CD4-positive, alpha-beta T cell (primary cell): ENCODE measurements at places on chromosomes 3 and 15. TPM values are rescaled to one million over a fixed set of nuclear protein-coding genes. Genes with fewer than 3 reads are reported as not detected.

- H3K36me3 ChIP-seq = peaks cover 25% of the 10 kb centered on the region
- no peak for DNase-seq
- no peaks in the 10 kb centered on the region for H3K27me3 ChIP-seq
- H3K4me1 ChIP-seq = peaks cover 12% of the 10 kb centered on the region
- no peak overlapping the region for H3K4me3 ChIP-seq
Observed at GRCh38 chr3:58497097-58497496, 5.2 kb downstream of the KCTD6 start.

DNA sequence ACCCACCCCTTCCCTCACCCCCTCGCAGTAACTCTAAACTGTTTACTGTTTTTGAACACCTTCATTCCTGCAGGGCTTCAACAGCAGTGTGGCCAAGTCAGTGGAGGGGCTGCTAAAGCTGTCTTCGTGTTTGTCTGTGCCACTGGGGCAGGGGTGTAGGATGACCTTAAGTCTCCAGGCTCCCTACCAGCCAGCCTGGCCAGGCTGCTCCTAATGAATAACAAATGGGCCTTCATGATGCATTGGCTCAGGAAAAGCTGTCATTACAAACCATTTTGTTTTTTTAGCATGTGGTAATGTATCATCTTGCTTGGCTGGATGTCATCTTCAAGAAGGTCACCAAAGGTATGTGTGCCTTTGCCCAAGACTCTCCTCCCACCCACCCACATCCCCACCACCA, 372.2 kb upstream of the WNT5A start:
- no peaks in the 10 kb centered on the region for H3K36me3 ChIP-seq
- no peak overlapping the region for H3K27ac ChIP-seq
- H3K4me3 ChIP-seq = no peak overlapping the region
- H3K4me1 ChIP-seq = no peaks in the 10 kb centered on the region
- no peaks in the 10 kb centered on the region for H3K27me3 ChIP-seq
- DNase-seq = no peak

TM4SF1 gene
- not detected for total RNA-seq

DNA sequence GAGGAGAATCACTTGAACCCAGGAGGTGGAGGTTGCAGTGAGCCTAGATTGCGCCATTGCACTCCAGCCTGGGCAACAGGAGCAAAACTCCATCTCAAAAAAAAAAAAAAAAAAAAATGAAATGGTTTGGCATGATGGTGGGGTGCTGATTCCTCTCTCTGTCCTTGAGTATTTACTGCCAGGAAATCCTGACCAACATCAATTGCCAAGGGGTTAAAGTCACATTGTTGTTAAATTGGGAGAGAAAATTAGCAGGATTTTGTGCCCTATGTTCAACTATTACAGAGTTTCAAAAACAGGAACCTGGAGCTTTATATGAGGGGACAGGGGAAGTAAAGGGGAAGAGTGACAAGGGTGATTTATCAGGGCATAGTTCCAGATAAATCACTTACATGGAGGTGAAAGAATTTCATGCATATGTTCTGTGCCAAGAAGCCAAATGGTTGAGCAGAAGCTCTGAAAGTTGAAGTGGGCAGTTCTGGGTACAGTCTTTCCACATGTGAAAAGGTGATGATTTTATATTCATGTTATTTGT, 70.5 kb upstream of the TSEN2 start:
- no peak overlapping the region for H3K4me3 ChIP-seq
- no peaks in the 10 kb centered on the region for H3K4me1 ChIP-seq
- no peak overlapping the region for H3K27ac ChIP-seq
- no peaks in the 10 kb centered on the region for H3K27me3 ChIP-seq

DNA sequence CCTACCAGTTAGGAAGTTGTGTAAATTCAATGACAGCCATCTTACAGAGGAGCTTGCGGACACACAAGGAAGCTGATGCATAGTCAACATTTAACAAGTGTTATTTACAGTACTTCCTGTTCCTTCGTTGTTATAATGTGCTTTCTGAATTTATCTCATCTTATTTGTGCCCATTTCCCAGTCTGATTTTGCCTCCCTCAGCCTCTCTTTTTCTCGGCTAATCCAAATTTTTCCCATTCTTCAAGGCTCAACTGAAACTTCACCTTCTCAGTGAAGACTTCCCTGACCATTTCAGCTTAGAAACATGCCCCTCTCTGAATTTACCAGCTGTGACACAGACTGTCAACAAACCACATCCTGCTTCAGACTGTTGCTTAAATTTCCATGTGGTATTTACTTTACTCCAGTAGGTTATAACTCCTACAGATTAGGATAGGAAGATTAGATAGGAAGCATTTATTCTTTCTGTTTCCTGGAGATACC, 55.7 kb upstream of the CP start:
- H3K27ac ChIP-seq = no peak overlapping the region
- no peaks in the 10 kb centered on the region for H3K4me1 ChIP-seq
- DNase-seq = no peak
- H3K27me3 ChIP-seq = no peaks in the 10 kb centered on the region
- peak overlapping the region; percentile 19 for H3K4me3 ChIP-seq
- H3K36me3 ChIP-seq = no peaks in the 10 kb centered on the region

DNA sequence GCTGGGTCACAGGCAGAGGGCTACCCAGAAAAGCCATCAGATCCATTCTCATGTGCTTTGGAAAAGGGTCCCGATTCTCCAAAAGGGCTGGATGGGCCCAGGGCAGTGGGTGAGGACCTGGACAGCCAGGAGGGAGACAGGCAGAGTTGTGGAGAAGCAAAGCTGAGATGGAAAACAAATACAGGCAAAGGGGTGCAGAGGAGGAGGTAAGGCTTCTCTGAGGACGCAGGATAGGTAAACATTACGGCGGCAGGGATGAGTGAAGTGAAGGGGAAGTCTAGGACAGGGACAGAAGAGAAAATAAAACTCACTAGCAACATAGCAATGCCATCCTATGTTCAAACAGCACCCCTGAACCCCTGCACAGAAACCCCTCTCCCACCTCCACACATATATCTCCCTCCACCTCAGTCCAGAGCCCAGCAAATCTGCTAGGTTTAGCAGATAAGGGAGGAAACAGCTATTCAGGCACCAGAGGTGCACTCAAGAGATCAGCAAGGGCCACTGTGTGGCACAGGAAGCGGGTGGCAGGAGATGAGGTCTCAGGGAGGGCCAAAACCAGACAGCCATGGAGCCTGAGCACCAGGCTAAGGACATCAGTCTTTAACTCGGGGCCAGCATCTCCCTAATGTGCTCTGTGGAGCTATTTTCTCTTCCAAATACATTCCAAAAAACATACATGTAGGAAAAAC, 51.3 kb downstream of the HOMER2 start:
- H3K4me1 ChIP-seq = no peaks in the 10 kb centered on the region
- H3K27ac ChIP-seq = no peak overlapping the region
- DNase-seq = no peak
- no peaks in the 10 kb centered on the region for H3K36me3 ChIP-seq

- no peaks in the 10 kb centered on the region for H3K4me1 ChIP-seq
- H3K27me3 ChIP-seq = no peaks in the 10 kb centered on the region
- DNase-seq = no peak
- no peaks in the 10 kb centered on the region for H3K36me3 ChIP-seq
- H3K27ac ChIP-seq = no peak overlapping the region
Observed at GRCh38 chr3:127865941-127866340, 43.6 kb upstream of the MGLL start.

GRCh38 chr3:122681284-122681973, 790 bp downstream of the PARP14 start:
- H3K36me3 ChIP-seq = peaks cover 14% of the 10 kb centered on the region
- peaks cover 46% of the 10 kb centered on the region for H3K4me1 ChIP-seq
- H3K27ac ChIP-seq = peak overlapping the region; percentile 24
- no peak for DNase-seq
- H3K27me3 ChIP-seq = no peaks in the 10 kb centered on the region
- H3K4me3 ChIP-seq = peak overlapping the region; percentile 93

GRCh38 chr3:184129012-184129411, 6.1 kb upstream of the EIF2B5 start:
- peaks cover 5% of the 10 kb centered on the region for H3K4me1 ChIP-seq
- H3K27me3 ChIP-seq = no peaks in the 10 kb centered on the region
- no peak overlapping the region for H3K27ac ChIP-seq
- DNase-seq = no peak
- no peak overlapping the region for H3K4me3 ChIP-seq

DNA sequence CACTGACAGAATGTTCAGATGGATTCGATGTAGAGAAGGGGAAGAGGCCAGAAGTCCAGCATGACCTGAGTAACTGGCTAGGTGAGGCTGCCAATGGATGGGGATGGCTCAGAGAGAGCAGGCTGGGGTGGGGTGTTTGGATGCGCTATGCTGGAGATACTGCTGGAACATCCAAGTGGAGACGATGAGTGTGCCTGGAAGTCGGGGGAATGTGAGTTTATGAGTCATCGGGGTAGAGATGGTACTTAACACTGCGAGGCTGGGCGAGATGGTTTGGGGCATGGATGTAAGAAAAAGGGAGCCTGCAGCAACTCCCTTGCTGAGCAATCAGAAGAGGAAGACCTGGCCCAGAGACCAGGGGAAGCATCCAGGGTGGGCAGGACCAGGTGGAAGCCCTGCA, 180.7 kb downstream of the SLCO3A1 start:
- peaks cover 19% of the 10 kb centered on the region for H3K4me1 ChIP-seq
- H3K27ac ChIP-seq = no peak overlapping the region
- no peak overlapping the region for H3K4me3 ChIP-seq
- H3K36me3 ChIP-seq = no peaks in the 10 kb centered on the region
- DNase-seq = no peak

DNA sequence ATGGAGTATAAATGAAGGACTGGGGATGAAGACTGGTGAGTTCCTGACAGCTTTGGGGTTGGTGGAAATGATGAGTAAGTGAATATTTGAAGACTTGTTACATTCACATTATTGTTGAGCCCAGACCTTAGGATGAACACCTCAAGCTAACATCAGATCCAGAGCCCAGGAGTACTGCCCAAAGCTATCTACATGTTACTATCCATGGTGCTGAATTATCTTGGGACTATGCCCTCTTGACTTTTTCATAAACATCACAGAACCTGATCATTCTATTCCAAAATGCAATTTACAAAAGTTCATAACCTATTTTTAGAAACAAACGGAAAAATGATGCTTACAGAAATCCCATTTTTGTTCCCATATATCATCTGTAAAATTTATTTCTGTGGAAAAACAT, 613.3 kb downstream of the TUSC7 start:
- no peaks in the 10 kb centered on the region for H3K27me3 ChIP-seq
- no peak overlapping the region for H3K27ac ChIP-seq
- H3K36me3 ChIP-seq = no peaks in the 10 kb centered on the region
- no peaks in the 10 kb centered on the region for H3K4me1 ChIP-seq
- no peak overlapping the region for H3K4me3 ChIP-seq

- DNase-seq = no peak
- H3K4me3 ChIP-seq = no peak overlapping the region
- no peaks in the 10 kb centered on the region for H3K4me1 ChIP-seq
- no peaks in the 10 kb centered on the region for H3K27me3 ChIP-seq
- H3K36me3 ChIP-seq = peaks cover 19% of the 10 kb centered on the region
Observed at GRCh38 chr3:113064183-113064582, 73.4 kb downstream of the GTPBP8 start.

DNA sequence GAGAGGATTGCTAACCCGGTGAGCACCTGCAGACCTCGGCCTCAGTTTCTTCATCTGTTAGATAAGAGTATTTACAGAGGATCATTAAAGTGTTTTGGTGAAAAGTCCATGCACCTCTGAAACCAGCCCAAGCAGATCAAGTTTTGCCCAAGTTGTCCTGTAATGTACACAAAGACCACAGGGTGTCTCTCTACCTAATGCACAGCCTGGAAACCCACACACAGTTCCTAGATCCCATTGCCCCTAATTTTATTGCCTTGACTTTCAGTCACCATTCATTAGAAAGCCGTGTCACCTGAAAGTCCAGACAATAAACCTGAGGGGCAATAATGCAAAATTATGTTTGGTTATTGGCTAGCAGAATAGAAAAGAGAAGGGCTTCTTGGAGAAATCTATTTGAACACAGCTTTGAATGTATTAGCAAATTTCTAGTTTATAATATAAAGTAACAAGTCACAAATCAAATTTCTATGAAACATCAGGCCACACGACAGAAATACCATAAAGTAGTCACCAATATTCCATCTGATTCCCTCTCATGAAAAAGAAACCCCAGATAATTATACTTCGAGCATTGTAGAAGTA, 161.3 kb upstream of the SLC2A2 start:
- no peaks in the 10 kb centered on the region for H3K27me3 ChIP-seq
- peaks cover 5% of the 10 kb centered on the region for H3K4me1 ChIP-seq
- no peak overlapping the region for H3K4me3 ChIP-seq

GRCh38 chr15:101086394-101087171, 165.3 kb downstream of the CHSY1 start:
- H3K27ac ChIP-seq = no peak overlapping the region
- DNase-seq = no peak
- peaks cover 7% of the 10 kb centered on the region for H3K4me1 ChIP-seq
- H3K36me3 ChIP-seq = no peaks in the 10 kb centered on the region
- H3K4me3 ChIP-seq = no peak overlapping the region
- no peaks in the 10 kb centered on the region for H3K27me3 ChIP-seq

GRCh38 chr3:64548200-64548889, 139.5 kb downstream of the ADAMTS9 start:
- H3K27ac ChIP-seq = no peak overlapping the region
- H3K36me3 ChIP-seq = no peaks in the 10 kb centered on the region
- no peak overlapping the region for H3K4me3 ChIP-seq
- H3K27me3 ChIP-seq = no peaks in the 10 kb centered on the region

DNA sequence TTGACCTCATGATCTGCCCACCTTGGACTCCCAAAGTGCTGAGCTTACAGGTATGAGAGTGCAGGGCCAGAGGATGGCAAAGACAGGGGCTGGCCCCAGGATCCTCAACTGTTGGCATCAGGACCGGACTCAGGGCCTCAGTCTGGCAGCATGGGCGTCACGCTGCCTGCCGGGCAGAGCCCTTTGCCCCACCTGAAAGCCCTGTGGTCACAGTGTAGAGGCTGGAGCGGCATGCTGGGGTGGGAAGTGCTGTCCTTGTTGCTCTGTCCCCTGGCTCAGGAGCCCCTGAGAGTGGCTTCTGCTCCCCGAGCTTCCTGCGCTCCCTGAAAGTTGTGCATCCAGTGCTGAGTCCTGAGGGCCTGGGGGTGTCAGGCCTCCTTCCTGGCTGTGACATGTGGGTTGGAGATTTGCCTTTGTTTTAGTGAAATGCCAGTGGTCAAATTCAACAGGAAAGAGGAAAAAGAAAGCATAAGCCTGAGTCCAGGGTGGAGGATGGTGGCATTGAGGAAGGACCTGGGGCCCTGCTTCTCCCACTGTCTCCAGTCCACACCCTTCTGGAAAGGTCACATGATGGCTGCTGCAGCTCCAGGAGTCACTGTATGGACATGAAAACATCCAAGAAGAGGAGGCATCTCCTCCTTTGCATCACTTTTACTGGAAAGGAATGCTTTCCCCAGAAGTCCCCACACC, 147.2 kb downstream of the OR4M2 start:
- H3K27me3 ChIP-seq = no peaks in the 10 kb centered on the region
- H3K27ac ChIP-seq = no peak overlapping the region
- H3K4me3 ChIP-seq = no peak overlapping the region
- H3K4me1 ChIP-seq = peaks cover 7% of the 10 kb centered on the region
- H3K36me3 ChIP-seq = no peaks in the 10 kb centered on the region

ZNF148 gene
- 30.9 TPM for total RNA-seq

CFAP161 gene
- not detected for total RNA-seq

- no peak for DNase-seq
- no peaks in the 10 kb centered on the region for H3K4me1 ChIP-seq
- no peak overlapping the region for H3K4me3 ChIP-seq
- no peak overlapping the region for H3K27ac ChIP-seq
Observed at GRCh38 chr3:150142936-150143335, 172.2 kb upstream of the PFN2 start.

CLSTN2 gene
- not detected for total RNA-seq
